ENCODE measurements at places on chromosomes 6 and 20.

GRCh38 chr6:63448229-63448628, 124.1 kb upstream of the LOC128125822 start:
- DNase-seq = no peak

DNA sequence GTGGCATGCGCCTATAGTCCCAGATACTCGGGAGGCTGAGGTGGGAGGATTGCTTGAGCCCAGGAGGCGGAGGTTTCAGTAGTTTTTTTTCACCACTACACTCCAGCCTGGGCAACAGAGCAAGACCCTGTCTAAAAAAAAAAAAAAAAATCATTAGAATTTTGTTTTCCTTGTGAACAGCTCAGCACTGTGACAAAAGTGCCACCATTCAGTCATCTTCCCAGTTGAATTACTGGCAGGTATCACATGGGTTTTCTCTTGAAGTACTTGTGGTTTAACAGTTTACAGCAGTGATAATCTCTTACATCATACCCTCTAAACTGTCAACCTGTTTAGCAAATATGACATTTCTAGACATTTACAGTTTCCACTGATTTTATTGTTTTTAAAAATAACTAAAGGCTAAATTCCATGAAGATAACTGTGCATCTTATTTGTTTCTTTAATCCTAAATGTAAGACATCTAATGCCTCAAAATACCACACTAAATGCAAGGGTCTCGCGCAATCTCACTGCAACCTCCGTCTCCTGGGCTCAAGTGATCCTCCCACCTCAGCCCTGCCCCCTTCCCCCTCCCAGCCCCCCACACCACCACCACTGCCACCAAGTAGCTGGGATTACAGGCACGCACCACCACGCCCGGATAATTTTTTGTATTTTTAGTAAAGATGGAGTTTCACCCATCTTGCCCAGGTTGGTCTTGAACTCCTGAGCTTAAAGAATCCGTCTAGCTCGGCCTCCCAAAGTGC, 7.0 kb downstream of the TRPC4AP start:
- DNase-seq = no peak

GRCh38 chr20:46100988-46101387, 11.2 kb upstream of the NCOA5 start:
- DNase-seq = no peak

GRCh38 chr6:138162111-138162954, 594 bp downstream of the ARFGEF3 start:
- DNase-seq = no peak

DNA sequence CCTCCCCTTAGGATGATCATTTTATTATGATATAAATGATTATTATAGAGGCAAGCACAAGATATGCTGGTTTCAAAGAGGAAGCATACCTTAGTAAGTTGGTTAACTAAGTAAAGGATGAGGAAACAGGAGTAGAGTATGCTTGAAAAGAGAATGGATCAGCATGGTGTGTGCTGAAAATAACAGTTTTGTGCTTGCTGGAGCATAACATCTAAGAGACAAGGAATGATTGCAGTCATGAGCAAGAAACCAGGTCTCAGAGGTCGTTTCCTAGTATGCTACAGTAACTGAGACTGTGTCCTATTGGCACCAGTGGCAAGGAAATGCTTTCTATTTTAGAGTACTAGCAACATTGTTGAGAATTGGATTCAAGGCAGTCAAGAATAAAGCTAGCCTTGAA, 34.1 kb downstream of the CDC40 start:
- no peak for DNase-seq

GRCh38 chr6:88360203-88360797, 194.2 kb upstream of the CNR1 start:
- no peak for DNase-seq

All from CD4-positive, alpha-beta T cell treated with Interleukin-1 beta for 1 hour (primary cell).